SJCRH30 (cell line): ENCODE measurements at places on chromosomes 3 and 15.

GRCh38 chr3:15501126-15501525, 20.4 kb downstream of the COLQ start:
- DNase-seq, result peak; percentile 27

GRCh38 chr3:85758442-85758841, 799.7 kb downstream of the CADM2 start:
- no peak for DNase-seq

GRCh38 chr3:193736616-193737015, 143.6 kb downstream of the OPA1 start:
- no peak for DNase-seq

GRCh38 chr3:25945836-25946235, 155.9 kb downstream of the OXSM start:
- no peak for DNase-seq

DNA sequence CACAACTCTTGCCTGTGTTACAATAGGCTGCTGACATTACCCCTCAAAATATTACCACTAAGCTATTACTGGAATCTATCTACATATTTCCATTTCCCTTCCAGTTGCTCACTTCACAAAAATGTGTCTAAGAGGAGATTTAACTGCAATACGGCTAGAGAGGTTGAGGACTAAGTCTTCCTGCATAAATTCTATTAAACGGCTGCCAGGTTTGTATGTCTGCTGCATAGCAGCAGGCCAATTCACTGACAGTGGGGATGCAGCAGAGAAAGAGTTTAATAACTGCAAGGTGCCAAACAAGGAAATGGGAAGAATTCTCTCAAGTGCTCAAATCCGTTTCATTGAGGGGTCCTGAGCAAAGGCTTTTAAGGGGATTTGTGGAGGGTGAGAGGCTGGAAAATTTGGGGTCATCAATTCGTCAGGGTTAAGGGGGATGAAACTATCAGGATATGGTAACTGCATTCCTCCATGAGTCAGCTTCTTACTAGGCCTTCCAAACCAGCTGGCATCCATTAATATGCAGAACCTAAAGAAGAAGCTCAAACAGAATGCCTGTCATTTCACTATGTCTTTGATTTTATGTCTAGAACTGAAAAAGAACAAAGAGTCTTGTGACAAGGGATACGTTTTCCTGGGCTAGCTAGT, 675.6 kb downstream of the TBL1XR1 start:
- peak; percentile 83 for DNase-seq

DNA sequence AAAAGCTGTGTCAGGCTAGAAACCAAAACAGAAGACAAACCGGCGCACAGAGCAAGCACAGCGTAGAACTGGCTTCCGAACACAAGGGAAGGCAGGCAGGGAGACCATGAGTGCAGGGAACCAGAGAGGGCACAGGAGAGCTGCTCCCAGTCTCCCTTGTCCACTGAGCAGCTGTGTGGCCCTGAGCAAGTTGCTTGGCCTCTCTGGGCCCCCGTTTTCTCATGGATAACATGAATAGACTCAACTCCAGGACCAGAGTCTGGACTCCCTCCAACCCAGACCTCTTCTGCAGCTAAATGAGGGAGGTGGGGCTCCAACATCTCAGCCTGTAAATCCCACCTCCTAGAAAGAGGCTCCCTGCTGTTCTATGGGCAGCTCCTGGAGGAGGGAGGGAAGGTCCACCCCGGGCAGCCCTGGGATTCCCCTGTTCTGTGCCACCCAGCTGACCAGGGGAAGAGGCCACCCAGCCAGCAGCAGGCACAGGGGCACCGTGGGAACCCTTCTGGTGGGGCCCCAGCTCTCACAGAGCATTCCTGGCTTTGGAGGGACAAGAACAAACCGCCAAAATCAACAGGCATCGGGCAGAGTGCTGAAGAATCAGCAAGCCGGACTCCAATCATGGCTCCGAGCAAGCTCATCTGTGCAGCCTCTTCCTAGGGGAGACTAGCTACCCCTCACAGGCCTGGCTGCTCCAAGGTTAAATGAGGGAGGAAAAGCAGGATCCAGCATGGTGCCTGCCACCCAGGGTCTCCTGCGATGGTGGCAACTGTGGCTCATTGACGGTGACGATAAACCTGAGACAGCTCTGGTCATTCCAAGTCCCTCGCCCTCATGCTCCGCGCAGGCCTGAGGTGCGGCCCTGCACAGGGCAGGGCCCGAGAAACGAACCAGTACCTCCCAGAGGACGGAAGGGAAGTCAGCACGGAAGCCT, 15.1 kb downstream of the XXYLT1 start:
- DNase-seq, result no peak

DNA sequence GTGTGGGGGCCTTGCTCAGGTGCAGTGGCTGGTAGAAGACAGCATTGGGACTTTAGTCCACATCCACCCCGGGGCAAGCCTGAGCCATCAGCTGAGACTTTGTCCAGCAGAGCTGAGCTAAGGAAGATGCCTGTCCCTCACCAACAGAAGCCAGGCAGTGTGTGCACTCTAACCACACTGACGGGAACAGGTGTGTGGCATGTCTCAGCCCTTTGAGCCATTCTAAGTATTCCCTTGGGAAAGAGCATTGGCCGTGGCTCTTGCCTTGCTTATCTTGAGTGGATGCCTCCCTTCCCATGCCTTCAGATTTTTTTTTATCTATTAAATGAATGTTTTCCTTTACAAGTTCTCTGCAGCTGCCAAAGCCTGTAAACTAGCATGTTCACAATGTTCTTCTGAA, 3.5 kb downstream of the GABRA5 start:
- DNase-seq, result peak; percentile 82

DNA sequence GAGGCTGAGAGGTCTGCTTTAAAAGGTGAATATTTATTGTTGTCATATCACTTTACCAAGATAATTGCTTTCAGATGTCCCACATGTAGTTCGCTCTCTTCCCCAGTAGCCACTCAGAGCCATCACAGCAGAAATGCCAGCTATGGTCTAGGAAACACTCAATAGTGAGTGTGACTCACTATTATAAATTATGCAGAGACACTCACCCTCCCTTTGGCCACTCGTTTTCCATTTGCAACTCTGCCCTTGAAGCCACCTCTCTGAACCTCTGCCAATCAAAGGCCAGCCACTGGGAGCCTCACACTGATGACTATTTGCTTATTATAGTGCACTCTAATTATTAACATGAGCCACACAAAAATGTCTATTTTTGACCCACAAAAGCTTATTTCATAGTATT, 328.1 kb upstream of the ATP10A start:
- DNase-seq, result no peak

GRCh38 chr3:40302784-40303183, 6.7 kb upstream of the EIF1B start:
- no peak for DNase-seq

GRCh38 chr3:119562307-119562961, 3.0 kb upstream of the CD80 start:
- DNase-seq, result no peak

- DNase-seq, result no peak
Observed at GRCh38 chr3:99498550-99499234, 139.7 kb upstream of the COL8A1 start.

DNA sequence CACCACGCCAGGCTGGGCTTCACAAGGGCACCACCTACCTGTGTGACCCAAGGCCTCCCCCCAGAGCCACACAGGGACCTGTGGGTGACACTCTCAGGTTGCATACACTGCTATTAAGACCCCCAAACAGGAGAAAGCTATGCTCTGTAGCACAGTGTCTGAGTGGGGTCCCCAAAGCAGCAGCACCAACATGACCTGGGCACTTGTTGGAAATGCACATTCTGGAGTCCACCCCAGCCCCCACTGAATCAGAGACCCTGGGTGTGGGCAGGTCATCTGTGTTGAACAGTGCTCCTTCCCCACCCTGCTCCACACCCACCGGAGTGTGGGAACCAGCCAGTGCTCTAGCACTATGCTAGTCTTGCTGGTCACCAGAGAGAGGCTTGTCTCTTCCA, 76.1 kb downstream of the ADAMTS17 start:
- no peak for DNase-seq

- DNase-seq, result no peak
Observed at GRCh38 chr3:9225268-9225667, 24.2 kb downstream of the SRGAP3 start.

DNA sequence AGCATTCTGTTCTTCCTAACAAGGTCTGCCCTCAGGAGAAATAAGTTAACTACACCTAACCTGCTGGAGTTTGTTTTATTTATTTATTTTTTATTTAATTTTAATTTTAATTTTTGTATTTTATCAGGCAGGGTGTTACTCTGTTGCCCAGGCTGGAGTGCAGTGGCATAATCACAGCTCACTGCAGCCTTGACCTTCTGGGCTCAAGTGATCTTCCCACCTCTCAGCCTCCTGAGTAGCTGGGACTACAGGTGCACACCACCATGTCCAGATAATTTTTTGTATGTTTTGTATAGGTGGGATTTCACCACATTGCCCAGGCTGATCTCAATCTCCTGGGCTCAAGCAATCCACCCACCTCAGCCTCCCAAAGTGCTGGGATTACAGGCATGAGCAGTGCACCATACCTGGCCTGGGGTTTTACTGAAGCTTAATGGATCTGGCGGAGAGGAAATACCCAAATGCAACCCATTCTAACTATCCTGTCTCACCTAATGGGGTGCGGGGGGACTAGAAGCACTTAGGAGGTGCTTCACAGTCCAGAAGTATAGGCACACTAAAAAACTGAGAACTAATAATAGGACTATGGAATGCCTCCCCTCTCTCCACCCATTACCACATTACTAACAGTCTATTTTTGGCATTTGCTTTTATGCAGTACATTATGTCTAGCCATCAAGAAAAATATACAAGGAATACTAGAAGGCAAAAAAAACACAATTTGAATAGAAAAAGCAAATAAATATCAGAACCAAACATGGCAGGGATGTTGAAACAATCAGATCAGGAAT, 61.4 kb downstream of the TTBK2 start:
- no peak for DNase-seq

GRCh38 chr3:123318374-123318773, 116.6 kb downstream of the SEC22A start:
- DNase-seq, result no peak

DNA sequence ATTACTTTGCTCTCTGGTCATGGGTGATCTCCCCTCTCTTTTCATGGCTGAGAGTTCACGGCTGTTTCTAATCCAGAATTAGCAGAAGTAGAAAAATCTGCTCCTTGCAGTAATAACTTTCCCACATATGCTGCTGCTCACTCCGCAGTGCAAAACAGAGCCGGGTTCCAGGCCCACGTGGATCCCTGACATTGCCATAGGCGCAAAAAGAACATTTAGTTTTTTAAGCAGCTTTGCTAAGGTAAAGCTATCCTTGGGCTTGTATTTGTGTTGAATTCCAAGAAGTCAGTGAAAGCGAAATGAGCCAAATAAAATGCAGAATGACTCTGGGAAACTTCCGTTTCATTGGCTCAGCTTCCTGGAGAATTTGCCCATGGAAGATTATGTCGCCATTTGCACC, 633.7 kb upstream of the SUCLG2 start:
- no peak for DNase-seq

DNA sequence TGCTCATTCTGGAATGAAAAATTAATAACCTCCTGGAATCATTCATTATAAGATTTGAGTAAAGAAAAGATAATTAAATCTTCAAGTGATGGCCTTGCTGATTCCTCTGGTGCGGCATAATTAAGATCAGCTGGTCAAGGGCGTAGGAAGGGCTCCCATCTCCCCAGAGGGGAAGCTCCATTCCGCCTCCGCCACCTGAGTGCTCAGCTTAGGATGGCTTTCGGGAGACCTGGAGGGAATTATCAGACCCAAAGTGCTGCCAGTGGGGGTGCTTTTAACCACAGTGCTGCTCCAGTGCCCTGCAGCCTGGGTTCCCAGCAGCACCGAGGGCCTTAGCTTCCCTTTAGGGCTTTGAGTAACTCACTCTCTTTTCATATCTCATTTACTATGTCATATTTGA, 556.6 kb upstream of the RGMA start:
- DNase-seq, result no peak

DNA sequence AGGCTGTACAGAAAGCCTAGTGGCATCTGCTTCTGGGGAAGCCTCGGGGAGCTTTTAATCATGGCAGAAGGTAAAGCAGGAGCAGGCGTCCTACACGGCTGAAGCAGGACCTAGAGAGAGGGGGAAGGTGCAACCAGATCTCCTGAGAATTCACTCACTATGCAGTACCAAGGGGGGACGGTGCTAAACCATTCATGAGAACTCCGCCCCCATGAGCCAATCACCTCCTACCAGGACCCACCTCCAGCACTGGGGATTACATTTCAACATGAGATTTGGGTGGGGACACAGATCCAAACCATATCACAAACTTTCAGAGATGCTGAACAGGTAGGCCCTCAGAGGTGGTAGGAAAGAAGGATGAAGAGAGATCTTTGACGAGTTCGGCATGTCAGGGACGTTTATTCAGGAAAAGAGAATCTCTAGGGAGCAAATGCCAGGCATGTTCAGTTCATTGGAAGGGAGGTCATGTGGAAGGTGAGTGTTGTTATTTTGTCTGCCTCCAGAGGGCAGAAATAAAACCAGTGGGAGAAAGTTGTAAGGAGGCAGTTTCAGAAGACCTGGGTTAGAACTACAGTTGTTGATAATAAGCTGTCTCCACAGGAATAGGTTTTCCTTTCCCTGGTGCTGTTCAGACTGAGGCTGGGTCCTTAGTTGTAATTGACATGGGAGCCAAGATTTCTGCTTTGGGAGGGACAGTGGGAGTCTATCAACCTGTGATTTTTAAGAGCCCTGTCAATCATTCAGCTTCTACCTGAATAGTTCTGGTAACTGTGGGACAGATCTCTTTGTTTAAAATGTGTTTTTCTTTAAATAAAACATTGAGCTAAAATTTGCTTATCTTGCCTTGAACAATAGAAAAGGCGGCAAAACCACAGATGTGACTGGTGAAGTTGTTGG, 4.3 kb upstream of the FNDC3B start:
- DNase-seq, result no peak

GRCh38 chr3:60114191-60114590, 1064.4 kb upstream of the CFAP20DC start:
- no peak for DNase-seq

- DNase-seq, result no peak
Observed at GRCh38 chr3:71425491-71426071, 157.9 kb downstream of the FOXP1 start.

- DNase-seq, result no peak
Observed at GRCh38 chr15:77838061-77838460, 205.3 kb upstream of the LINGO1 start.

DNA sequence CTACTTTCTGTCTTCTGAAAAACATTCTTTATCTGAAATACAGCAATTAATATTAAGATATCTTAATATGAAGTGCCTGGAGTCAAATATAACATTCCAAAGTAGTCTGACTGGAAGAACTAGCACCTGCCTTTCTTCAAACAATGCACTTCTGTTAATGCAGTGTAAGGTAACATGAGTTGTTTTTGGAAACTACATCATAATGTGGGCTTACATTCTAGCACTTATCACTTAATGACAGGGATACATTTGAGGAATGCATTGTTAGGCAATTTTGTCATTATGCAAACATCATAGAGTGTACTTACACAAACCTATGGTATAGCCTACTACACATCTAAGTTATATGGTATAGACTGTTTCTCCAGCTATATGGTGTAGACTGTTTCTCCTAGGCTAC, 49.2 kb downstream of the SLC15A2 start:
- DNase-seq, result no peak

DNA sequence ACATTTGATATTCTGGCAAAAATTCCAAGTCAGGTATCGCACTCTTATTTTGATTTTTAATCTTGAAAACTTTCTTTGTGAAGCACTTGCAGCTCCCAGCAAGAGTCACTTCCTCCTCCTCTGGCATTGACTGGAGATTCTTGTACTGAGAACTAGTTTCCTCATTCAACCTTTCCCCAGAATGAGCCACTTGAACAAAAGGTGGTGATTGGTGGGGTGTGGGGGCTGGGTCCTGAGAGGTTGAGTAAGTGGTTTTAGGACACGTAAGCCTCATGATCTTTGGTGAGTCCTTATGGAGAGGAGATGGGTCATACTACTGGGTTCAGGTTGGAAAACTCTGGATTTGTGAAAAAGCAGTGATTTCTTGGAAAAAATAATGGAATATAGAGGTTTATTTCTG, 32.3 kb upstream of the ONECUT1 start:
- DNase-seq, result no peak
